ENCODE measurements at places on chromosomes 5 and 9. TPM values are rescaled to one million over a fixed set of nuclear protein-coding genes. Genes with fewer than 3 reads are reported as not detected.

Gene NEURL1B
- 0.46 TPM for total RNA-seq

Gene CLTB
- 136 TPM for total RNA-seq

Gene BHMT2
- 2.5 TPM for total RNA-seq

Gene HK3
- total RNA-seq = 0.04 TPM

Gene F12
- 1.5 TPM for total RNA-seq

Gene OR1L6
- total RNA-seq = not detected
